ENCODE measurements at places on chromosomes 7 and 10.
A peak's percentile ranks its signal among the peaks of the same experiment; 100 is the strongest.

GRCh38 chr7:47336472-47337425 is 245.2 kb downstream of the TNS3 start:
- DNase-seq, result no peak

DNA sequence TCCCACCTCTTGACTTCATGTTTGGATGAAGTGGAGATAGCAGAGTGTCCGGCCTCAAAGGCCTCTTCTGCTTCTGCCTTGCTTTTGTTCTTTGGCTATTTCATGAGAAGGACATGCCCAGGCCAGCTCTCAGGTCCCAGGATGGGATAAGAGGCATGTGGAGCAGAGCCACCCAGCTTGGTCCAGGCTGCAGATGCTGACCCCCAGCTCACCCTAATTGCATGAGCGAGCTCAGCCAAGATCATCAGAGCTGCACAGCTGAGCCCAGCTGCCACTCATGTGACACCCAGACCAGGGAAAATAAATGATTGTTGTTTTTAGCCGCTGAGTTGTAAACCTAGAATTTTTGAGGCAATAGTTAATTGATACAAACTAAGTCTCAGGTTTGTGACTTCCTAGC is 230.0 kb downstream of the PHF14 start:
- no peak for DNase-seq

DNA sequence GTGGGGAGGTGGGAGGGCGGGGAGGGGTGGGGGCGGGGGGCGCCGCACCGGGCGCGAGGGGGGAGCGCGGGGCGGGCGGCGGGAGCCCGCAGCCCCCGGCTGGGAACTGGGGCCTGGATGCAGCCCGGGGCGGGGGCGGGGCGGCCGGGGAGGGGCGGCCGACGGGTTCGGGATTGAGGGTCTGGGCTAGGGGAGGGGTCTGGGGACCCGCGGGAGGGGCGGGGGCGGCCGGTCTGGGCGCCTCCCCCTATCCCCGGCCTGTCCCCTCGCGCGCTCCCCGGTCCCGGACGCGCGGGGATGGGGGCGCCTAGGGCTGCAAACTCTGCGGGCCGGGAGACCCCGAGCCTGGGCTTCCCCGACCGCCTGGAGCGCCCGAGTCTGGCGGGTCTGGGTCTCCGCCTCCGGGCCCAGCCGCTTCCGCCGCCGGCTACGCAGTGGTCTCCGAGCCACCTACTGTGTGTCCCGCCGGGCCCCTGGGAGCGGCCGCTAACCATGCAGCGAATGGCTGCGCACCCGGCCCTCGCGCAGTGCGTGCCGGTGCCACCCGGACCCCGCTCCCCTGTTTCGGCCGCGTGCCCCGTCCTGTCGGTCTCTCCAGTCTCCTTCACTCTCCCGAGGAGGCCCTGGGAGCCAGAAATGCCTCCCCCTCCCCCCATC is 375 bp upstream of the FGF8 start:
- DNase-seq, result no peak

- DNase-seq, result no peak
Measured at GRCh38 chr10:71029411-71029892, 141.1 kb upstream of the PCBD1 start.

DNA sequence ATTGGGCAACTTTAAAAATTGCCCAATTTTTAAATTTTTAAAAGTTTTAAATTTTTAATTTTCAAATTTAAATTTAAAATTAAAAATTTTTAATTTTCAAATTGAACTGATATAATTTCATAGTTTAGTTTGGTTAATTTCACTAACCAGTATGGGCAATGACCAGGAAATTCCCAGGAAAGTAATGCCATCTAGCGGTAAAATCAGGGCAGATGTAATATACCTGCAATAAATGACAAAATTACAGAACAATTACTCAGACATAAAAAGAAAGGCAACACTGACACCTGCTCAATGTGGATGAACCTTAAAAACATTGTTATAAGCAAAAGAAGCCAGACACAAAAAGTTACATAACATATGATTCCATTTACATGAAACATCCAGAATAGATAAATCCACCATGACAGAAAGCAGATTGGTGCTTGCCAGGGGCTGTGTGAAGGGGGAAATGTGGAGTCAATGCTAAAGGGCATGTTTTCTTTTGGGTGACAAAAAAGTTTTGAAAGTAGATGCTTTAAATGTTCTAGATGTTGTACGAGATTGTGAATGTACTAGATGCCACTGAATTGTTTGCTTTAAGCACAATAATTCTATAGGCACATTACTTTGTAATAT is 28.6 kb upstream of the SLC16A12 start:
- peak; percentile 15 for DNase-seq

DNA sequence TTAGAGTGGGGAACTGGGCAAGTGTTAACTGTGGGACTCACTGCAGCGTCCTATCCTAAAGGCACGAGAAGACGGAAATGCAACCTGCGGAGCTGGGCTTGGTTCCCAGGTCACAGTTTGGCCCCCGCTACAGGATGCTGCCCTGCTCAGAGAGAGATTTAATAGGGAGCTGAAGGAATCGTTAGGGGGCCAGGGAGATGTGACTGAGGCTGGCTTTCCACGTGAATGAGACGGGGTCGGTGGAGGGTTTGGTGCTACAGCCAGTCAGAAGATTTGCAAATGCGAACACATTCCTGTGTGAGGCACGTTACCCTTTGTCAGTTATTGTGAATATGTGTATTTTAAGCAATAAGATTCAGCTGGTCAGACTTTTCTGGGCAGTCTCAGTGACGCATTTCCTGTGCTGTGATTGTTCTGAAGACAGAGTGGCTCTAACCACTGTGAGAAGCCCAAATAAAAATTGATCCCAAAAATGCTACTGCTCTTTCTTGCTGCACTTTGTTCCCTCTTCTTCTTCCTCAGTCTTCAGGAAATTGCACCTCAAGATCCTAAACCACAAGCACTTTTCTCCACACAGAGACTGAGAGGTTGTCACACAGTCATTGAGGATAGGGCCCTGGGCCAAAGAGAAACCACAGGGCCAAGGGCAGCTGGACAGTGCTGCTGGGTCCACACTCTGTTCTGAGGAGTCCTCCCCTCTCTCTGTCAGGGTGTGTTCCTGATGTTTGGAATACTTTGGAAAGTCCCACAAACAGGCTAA is 21.2 kb downstream of the CYP17A1 start:
- no peak for DNase-seq

- no peak for DNase-seq
Measured at GRCh38 chr7:55128693-55129394, 110.0 kb downstream of the EGFR start.

DNA sequence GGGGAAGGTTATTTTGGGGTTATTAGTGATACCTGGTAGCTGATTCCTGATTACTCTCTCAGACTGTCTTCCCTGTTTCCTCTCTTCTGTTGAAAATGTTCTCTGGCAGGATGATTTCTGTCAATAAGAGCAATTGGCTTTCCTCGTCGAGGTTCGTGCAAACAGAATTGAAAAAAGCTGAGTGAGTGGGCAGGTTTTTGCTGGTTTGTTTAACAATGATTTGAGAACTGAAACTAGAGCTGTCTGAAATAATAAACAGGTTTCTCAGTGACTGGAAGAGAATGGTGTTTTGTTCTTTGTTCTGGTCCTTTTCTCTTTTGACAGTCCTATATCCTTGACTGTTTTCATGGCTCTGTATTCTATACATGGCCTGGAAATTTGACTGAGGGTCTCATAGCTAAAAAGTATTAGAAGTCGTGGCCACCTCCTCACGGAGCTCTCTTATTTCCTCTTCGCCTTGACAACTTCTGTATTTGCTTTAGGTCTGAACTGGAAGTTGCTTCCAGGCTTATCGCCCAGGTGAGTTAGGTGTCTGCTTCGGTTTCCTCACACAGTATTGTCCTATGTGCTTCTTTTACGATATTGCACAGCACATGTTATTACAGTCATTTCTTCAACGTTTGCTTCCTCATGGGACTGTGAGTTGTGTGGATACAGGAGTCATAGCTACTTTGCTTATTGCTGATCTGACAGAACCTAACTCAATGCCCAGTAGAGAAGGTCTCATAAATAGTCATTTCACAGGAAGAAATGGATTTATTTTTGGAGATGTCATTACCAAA is 403.6 kb downstream of the NRG3 start:
- DNase-seq, result no peak

GRCh38 chr7:78333530-78334425 is 535.2 kb downstream of the PHTF2 start:
- no peak for DNase-seq

DNA sequence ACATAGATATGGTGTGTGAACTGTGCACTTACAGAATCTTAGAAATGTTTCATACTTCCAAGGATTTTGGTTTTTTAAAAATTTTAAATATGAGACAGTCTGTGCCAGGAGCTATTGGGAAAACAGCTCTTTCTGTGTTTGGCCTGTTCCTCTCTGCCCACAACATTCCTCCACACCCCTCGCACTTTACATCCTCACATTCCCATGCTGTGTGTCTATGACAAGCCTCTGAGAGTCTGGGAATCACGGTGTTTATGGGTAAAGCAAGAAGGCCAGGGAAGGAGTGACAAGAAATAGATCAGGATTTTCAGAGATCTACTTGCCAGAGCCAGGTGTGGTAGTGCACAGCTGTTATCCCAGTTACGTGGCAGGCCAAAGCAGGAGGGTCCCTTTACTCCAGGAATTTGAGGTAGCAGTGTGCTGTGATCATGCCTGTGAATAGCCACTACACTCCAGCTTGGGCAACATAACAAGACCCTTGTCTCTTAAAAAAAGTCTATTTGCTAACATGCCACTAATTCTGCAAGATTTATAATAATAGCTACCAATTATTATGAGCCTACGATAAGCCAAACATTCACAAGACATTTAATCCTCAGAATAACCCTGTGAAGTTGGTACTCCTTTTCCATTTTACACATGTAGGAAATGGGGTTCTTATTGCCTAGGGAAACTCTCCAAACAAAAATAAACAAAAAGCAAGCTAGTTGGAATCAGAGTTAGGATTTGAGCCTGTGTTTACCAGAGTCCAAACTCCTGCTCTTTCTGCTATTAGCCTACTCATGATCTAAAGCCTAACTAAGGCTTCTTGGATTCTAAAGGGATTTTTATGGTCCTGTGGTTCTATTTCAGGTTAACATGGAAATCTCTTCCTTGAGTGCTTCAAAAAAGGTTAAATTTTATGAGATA is 168.3 kb upstream of the SP8 start:
- DNase-seq, result no peak

GRCh38 chr7:110612680-110613079 is 478.2 kb upstream of the LRRN3 start:
- no peak for DNase-seq

DNA sequence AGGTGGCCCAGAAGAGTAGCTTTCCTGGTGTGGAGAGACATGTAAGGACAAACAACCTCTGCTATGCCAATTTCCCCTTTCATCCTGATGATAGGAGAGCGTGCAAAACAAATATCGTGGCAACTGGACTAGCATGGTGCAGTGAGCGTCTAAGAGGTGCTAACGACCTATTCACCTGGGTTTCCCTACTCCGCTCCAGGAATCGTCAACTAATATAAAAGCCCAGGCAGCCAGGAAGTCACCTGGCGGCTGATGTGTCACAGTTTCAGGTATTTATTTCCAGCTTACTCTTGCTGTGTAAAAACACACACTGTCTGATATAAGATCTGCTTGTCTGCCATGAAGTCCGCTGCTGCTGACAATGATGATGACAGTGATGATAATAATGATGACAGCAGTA is 56.5 kb upstream of the EFCAB10 start:
- no peak for DNase-seq

GRCh38 chr7:52940481-52940880 is 95.0 kb upstream of the POM121L12 start:
- no peak for DNase-seq

- DNase-seq, result no peak
Measured at GRCh38 chr10:68526634-68527307, 552 bp downstream of the SLC25A16 start.

DNA sequence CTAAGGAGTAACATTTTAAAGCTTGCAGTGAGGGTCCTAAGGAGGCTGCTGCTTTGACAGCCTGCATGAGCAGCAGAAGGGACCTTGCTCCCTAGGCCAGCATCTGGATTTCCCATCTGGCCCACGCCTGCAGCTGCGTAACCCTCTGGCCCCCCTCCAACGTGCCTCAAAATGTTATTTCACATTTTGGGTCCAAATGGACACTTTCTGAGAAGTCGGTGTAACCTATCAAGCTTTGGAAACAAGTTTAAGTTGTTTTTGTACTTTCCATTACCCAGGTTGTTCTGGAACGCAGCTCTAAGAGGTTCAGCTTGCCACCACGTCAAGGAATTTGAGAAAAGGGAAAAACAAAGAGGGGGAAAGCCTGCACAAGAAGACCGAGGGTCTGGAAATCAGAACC is 338.3 kb downstream of the KCNMA1 start:
- DNase-seq, result no peak

- no peak for DNase-seq
Measured at GRCh38 chr10:87671139-87671815, 11.6 kb downstream of the PAPSS2 start.

DNA sequence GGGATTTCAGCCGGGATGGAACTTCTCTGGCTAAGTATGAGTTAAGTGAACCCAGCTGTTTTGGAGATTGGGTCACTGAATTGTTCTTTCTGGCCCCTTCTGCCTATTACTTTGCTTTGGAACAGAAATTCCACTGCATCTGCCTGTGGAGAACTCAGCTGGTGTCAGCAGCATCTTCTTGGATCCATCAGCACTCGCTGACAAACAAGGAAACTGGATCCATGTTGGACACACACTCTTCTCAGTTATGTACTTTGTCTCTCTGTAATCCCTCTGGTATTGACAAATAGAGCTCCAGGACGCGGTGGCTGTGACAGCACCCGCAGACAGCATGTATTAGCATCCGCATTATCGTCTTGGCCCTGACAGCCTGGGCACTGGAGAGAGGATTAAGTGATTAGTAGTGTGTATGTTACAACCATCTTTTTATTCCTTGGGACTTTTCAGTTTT is 73.0 kb upstream of the BMPER start:
- DNase-seq, result no peak

Data from neuronal stem cell (in vitro differentiated cells).